Activated naive CD4-positive, alpha-beta T cell treated with anti-CD3 and anti-CD28 coated beads for 36 hours (primary cell): ENCODE measurements at places on chromosomes 1 and 21. TPM values are rescaled to one million over a fixed set of nuclear protein-coding genes. Genes with fewer than 3 reads are reported as not detected.

DNA sequence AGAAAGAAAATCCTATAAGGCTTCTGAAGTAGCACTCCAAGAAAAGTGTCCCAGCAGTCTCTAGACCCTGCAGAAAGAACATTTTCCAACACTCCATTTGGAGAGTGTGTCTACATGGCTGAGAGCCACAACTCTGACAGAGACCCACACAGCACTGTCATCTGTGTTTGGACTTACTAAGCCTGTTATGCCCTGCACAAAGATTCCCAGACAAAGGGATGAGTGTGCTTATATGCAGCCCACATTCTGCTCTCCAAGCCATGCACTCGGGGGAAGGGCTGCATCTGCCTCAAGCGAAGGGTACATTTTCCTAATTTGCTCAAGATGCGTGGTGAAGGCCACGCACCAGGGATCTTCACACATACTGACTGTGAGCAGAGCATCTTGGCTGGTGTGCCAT is 24.4 kb upstream of the SLAMF6 start:
- no peak overlapping the region for H3K27ac ChIP-seq
- peaks cover 7% of the 10 kb centered on the region for H3K36me3 ChIP-seq
- no peak overlapping the region for H3K4me3 ChIP-seq
- no peak for DNase-seq
- peaks cover 22% of the 10 kb centered on the region for H3K4me1 ChIP-seq

- H3K36me3 ChIP-seq = peaks cover 54% of the 10 kb centered on the region
- H3K27me3 ChIP-seq = no peaks in the 10 kb centered on the region
- no peak for DNase-seq
- peak overlapping the region; percentile 81 for H3K27ac ChIP-seq
- peaks cover 36% of the 10 kb centered on the region for H3K4me1 ChIP-seq
- no peak overlapping the region for H3K4me3 ChIP-seq
These were observed 38.6 kb upstream of the RCAN3 start for GRCh38 chr1:24463776-24464735.

DNA sequence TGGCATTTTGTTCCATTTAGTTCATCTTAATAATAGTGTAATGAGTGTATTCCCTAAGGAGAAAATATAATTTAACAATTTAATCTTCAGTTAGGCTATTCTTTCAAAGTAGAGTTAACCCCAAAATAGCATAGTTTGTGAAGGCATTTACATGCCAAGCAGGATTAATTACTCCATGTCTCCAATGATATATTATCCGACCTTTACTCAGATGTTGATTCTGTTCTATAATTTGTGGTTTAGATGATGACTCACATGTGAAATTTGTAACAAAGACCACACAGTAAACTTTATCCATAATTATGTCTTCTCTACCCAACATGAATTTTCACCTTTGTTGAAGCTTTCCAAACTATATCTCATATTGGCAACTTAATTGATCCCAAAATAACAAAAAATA is 2065.2 kb downstream of the MRPL39 start:
- H3K4me3 ChIP-seq = no peak overlapping the region
- no peaks in the 10 kb centered on the region for H3K27me3 ChIP-seq
- H3K36me3 ChIP-seq = no peaks in the 10 kb centered on the region
- DNase-seq = no peak

DNA sequence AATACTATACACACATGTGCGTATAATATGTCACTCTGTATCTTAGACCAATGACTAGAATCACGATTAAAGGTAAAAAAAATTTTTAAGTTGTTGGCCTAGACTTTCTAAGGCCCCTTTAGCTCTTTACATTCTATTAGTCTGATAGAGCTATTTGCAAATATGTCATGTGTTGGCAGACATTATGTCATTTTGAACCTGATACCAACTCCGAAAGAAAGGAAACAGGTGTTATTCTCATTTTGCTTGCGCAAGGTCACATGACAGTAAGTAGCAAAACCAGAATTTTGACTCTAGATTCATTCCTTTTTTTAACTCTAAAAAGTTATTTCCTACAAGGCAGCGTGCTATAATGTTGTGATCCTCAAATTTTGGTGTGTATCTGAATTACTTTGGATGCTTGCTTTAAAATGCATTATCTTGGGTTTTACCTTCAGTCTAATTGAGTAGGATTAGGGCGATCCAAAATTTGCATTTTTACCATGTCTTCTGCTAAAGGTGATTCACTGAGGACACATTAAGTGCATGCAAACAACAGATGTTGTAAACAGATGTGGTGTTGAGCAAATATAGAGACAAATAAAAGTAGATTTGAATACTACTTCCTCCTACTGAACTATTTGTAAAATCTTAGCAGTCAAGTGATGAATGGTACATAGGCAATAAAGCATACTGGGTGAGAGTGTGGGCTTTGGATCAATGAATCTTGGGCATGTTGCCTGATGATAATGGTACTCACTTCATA is 63.5 kb upstream of the KIAA1614 start:
- H3K27me3 ChIP-seq = no peaks in the 10 kb centered on the region
- H3K4me1 ChIP-seq = peaks cover 21% of the 10 kb centered on the region
- no peak overlapping the region for H3K4me3 ChIP-seq

GRCh38 chr1:147890177-147890790 is 12.3 kb upstream of the GJA8 start:
- peak; percentile 83 for DNase-seq
- H3K4me3 ChIP-seq = no peak overlapping the region
- no peak overlapping the region for H3K27ac ChIP-seq
- no peaks in the 10 kb centered on the region for H3K36me3 ChIP-seq
- H3K27me3 ChIP-seq = no peaks in the 10 kb centered on the region

RFX5 gene
- 62.3 TPM for total RNA-seq

- no peak overlapping the region for H3K27ac ChIP-seq
- no peak overlapping the region for H3K4me3 ChIP-seq
- no peaks in the 10 kb centered on the region for H3K36me3 ChIP-seq
- no peaks in the 10 kb centered on the region for H3K27me3 ChIP-seq
- DNase-seq = no peak
- H3K4me1 ChIP-seq = peaks cover 15% of the 10 kb centered on the region
These were observed 66.9 kb downstream of the CDC7 start for GRCh38 chr1:91567583-91567982.

- H3K27ac ChIP-seq = peak overlapping the region; percentile 97
- peaks cover 17% of the 10 kb centered on the region for H3K36me3 ChIP-seq
- H3K27me3 ChIP-seq = no peaks in the 10 kb centered on the region
- peak; percentile 57 for DNase-seq
- peak overlapping the region; percentile 97 for H3K4me3 ChIP-seq
These were observed 1.2 kb downstream of the DHRS3 start for GRCh38 chr1:12616709-12617373.

- no peaks in the 10 kb centered on the region for H3K27me3 ChIP-seq
- no peak overlapping the region for H3K27ac ChIP-seq
- no peak overlapping the region for H3K4me3 ChIP-seq
These were observed 57.8 kb downstream of the JAK1 start for GRCh38 chr1:64908575-64908974.

PAPPA2 gene
- total RNA-seq = 0.19 TPM
